Endothelial cell (in vitro differentiated cells): ENCODE measurements at places on chromosomes 13 and 19. TPM values are rescaled to one million over a fixed set of nuclear protein-coding genes. Genes with fewer than 3 reads are reported as not detected.

The ICAM5 gene
- total RNA-seq = not detected

The TEX101 gene
- total RNA-seq = not detected

The LRRC25 gene
- total RNA-seq = not detected

The ZNF763 gene
- not detected for total RNA-seq

The ZNF576 gene
- 10.7 TPM for total RNA-seq

The FLT3 gene
- total RNA-seq = not detected

The OR7A5 gene
- not detected for total RNA-seq

The TNFRSF19 gene
- 8.8 TPM for total RNA-seq

GRCh38 chr19:6576869-6577475, 14.0 kb downstream of the CD70 start:
- no peak for DNase-seq

DNA sequence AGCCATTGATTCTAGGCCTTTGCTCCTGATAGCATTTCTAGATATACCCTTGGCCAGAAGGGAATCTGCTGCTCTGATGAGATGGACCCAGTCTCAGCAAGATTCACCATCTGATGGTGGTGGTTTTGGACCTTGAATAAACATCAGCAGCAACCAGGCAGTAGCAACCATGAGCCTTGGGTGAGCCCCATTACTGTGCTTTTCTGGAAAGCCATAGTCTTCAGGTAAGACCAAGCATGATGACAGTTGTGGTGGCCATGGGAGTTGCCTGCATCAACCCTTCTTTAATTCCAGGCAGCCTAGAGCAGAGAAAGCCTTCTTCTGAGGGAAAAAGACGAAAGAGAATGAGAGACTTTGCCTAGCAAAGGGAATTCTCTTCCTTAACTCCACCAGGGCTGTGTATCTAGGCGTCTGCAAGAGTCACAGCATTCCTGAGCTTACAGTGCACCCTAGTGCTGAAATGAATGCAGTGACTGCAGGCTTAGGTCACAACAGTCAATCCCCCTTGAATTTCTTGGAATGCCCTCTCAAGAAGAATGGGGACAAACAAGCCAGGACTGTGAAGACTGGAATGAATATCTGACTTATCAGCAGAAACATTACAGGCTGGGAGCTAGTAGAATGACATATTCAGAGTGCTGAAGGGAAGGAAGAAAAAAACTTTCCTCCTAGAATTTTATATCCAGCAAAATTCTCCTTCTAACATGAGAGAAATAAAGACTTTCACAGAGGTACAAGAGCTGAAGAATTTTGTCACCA, 942.4 kb upstream of the PCDH20 start:
- DNase-seq = peak; percentile 65

GRCh38 chr13:57933606-57934005, 302.1 kb downstream of the PCDH17 start:
- no peak for DNase-seq

GRCh38 chr13:100946588-100946987, 272.0 kb upstream of the TMTC4 start:
- no peak for DNase-seq

- no peak for DNase-seq
These were observed 233.6 kb downstream of the POSTN start for GRCh38 chr13:37364956-37365355.

DNA sequence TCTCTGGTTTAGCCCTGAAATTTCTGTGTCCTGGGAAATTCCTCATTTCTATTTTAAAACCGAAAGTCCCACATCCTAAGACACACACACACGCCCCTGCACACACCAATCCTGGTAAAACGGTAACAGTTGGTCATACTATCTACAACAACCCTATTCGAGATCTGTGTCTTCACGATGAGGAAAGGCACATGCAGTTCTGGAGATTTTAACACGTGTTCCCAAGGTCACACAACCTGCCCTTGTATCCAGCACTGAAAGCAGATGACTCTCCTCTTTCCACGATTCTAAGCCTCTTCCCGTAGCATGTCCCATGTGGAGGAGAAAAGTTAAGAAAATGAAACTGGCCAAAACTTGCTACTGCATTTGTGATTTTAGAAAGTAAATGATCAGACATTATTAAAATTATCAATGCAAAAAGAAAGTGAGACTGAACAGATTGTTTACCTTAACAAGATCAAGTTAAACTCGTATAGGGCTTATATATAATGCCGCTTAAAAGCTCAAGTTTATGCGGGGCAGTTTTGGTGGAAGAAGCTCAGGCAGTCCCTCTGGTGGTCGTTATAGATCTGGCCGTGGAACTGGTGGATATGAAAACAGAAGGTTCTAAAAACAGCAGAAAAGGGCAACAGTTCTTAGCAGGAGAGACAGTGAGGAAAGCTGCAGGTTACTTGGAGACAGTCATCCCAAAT, 32.7 kb downstream of the VSTM1 start:
- peak; percentile 24 for DNase-seq

GRCh38 chr19:16457954-16458331, 13.8 kb downstream of the EPS15L1 start:
- DNase-seq = no peak

DNA sequence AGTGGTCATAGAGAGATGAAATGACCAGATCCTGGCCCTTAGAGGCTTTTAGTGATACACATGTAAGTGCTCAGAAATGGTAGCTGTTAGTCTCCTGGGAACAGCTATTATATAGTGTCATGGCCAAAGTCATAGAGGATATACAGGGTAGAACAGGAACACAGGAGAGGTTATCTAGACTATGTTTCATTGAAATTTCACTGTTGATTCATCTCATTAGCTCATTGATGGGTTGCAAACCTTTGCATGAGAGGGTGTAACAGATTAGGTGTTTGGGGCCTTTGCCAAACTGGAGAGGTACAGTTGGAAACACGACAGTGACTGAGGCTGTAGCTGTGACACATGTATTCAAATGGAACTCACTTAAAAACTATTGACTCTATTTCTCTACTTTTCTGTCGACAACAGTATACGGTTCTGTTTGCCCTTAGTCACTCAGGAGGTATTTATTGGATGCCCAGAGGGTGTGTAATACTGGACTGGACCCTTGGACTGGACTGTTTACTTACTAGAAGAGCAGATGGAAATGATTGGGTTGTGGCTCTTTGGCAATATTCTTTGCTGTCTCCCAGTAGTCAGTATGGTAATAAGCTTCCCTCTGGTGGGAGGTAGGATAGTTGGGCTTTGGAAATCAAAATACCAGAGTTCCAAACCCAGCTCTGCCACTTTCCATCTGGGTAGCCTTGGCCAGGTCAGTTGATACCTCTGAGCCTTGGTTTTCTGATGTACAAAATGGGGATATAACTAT, 29.8 kb downstream of the ARHGAP35 start:
- DNase-seq = no peak

DNA sequence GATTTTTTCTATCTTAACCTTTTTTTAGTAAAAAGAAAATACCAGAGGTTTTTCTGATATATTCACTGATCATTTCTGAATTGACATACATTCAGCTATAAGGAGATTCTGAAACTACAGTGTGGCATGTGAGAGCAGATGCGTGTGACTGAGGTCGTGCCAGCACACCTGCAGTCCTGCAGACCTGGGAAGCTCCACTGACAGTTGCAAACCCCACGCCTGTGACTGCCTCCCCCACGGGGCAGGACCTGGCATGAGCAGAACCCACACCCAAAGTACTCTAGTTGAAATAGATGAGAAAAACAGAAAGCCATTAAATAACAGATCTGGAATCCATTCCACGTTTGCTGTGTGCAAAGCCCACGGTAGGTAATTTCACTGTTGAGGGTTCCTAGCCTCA, 80.7 kb downstream of the TEX29 start:
- no peak for DNase-seq

DNA sequence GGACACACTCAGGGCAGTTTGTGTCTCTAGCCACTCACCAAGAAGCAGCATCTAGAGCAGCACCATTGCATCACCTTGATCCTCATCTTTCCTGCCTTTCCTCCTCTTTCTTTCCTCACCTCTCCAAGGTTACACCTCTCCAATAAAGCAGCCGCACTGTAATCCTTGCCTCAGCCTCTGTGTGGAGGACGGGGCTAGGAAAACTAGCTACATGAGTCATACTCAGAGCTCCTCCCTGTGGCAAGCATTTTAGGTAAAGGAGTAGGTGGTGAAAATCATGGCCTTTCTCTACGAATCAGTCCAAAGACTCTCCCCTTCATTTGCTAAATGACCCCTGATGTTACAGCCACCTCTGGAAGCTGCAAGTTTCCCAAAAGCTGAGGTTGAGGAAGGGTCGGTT, 108.9 kb downstream of the DNAJC15 start:
- DNase-seq = peak; percentile 23

DNA sequence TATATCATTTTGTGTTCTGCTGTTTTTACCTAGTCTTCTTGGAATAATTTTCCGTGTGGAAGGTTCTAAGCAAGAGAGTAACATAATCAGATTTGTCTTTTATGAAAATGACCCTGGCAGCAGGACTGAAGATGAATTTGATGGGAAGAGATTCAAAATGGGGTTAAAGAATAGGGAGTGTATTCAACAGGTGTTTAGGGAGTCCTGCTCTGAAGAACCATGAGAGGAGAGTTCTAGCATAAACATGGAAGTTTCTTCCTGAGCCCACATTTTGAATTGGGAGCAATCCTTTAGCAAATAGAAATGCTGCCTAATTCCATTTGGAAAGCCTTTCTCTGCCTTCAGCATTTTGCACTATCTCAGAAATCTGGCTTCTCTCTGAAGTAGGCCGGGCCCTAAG, 127.0 kb downstream of the CDK8 start:
- DNase-seq = no peak

DNA sequence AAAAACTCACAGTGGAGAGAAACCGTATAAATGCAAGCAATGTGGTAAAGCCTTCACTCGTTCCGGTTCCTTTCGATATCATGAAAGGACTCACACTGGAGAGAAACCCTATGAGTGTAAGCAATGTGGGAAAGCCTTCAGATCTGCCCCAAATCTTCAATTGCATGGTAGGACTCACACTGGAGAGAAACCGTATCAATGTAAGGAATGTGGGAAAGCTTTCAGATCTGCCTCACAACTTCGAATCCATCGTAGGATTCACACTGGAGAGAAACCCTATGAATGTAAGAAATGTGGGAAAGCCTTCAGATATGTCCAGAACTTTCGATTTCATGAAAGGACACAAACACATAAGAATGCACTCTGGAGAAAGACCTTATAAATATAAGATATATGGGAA, 19.4 kb upstream of the ZNF69 start:
- no peak for DNase-seq

GRCh38 chr13:52070929-52071523, 46.5 kb downstream of the UTP14C start:
- DNase-seq = no peak

DNA sequence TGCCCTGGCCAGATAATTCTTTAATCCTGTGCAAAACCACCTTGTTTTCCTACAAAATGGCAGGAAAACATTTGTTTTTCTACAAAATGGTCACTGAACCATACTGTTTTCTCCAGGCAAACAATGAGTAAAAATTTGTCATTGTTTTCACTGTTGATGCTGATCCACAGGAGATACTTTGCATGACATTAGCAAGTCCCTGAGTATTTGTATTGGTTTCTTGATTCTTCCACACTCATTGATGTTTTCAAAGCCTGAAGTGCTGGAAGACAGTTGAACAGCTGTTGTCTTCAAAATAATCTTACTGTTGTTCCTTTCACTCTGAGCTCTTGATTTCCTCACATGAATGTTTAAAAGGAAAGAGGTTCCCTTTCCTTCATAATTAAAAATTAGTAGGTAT, 123.1 kb upstream of the HTR2A start:
- DNase-seq = no peak

DNA sequence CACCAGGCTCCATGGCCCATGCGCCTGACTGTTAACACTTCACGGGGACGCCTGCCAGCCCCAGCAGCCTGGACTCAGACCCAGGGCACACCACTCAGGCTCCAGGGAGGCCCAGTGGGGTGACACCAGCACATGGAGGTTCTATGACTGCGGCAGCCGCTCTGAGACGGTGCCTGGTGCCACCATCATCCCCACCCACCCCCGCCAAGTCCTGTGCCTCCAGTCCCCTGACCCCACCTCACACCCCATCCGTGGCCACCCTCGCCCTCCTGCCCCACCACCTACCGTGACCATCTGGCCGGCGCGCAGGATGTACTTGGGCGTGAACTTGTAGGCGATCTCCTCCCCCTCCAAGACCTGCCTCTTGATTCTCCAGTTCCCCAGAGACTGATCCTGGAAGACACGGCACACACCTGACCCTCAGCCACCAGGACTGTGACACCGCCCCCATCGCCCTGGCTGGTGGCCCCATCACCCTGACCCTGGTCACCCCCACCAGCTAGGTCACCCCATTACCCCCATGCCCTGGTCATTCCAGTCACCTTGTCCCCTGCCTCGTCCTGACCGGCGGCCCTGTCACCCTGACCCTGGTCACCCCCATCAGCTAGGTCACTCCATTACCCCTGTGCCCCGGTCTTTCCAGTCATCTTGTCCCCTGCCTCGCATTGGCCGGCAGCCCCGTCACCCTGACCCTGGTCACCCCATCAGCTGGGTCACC, 4.9 kb upstream of the TIMM13 start:
- DNase-seq = no peak

GRCh38 chr13:62613819-62614218, 1198.2 kb upstream of the PCDH20 start:
- DNase-seq = no peak

GRCh38 chr13:97385854-97386253, 48.1 kb upstream of the RAP2A start:
- no peak for DNase-seq

DNA sequence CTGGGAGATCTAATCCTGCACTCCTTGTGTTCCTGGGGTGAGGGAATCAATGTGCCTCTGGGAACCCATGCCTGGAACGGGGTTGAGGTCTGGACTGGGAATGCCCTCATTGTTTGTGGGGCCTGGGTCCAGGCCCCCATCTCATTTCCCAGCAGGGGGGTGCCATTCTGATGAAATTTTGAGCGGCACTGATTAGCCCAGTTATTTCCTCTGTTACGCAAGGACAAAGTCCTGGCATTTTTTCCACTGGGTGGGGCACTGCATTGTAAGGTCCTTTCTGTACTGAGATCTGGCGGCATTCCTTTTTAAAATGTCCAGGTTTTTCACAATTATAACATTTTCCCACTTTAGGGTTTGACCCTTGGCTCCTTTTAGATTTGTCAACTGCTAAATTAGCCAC, 14.8 kb downstream of the FPR3 start:
- no peak for DNase-seq

DNA sequence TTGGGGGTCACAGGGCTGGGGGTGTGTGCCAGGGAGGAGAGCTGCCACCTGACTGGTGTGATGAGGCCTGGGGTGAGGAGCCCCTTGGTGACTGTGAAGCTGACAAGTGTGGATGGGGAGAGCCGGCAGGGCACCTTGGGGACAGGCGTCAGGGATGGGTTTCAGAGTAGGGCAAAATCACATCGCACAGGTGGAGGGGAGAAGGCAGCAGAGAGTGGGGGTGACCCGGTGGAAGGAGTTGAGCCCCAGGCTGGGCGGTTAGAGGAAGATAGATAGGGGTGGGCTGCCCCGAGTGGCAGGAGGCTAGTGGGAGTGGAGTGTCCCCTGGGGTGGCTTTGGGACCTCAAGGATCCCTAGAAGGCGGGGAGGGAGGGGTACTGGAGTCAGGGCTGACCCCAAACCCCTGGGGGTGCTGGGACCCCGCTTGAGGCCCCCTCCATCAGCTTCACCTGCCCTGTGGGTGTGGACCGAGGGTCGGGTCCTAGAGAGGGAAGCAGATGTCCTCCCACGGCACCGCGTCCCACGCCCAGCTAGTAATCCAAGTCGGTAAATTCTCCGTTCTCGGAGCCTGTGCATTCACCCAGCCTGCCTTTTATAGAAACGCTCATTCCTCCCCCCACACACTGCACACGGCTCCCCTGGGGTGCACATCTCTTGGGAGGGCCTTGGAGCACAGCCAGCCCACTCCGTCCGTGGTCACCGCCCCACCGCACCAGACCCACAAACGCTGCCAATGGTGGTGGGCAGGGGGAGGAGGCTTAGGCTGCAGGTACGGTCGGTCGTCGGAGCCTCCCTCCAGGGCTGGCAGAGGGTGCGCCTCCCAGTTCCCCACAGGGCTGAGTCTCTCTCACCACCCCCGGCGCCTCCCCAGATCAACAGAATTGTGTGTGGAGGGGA, 2.4 kb downstream of the CTXN1 start:
- no peak for DNase-seq
